ENCODE measurements at places on chromosomes 2 and 18.

DNA sequence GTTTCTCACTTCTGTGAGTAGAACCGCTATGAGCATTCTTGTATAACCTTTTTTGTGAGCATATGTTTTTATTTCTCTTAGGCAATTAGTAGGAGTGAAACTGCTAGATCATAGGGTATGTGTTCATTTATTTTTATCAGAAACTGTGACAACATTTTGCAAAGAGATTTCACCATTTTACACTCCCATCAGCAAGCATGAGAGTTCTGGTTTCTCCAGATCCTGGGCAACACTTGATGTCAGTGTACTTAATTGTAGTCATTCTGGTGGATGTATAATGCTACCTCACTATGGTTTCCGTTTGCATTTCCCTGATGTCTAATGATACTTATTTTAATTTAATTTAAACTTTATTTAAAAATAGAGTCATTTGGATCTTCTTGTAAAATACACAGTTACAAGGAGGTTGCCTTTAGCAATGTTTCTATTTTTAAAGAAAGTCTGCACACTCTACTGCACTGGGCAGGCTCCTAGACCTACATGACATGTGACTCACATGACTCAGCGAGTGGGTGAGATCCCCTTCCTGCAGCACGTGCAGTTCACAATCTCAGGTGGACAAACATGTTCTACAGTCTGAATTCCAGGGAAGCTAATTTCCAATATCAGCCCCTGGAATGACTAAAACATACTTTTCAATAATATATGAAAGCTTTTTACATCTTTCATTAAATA is 127.0 kb upstream of the BCL2L11 start:
- no peak for DNase-seq
- H3K27ac ChIP-seq, result no peak overlapping the region
- no peaks in the 10 kb centered on the region for H3K36me3 ChIP-seq
- peaks cover 6% of the 10 kb centered on the region for H3K4me1 ChIP-seq
- peaks cover 26% of the 10 kb centered on the region for H3K27me3 ChIP-seq
- H3K4me3 ChIP-seq, result no peak overlapping the region

GRCh38 chr18:3885209-3885792 is 435.3 kb downstream of the TGIF1 start:
- no peaks in the 10 kb centered on the region for H3K27me3 ChIP-seq
- no peak overlapping the region for H3K27ac ChIP-seq
- no peaks in the 10 kb centered on the region for H3K36me3 ChIP-seq
- H3K4me1 ChIP-seq, result no peaks in the 10 kb centered on the region

DNA sequence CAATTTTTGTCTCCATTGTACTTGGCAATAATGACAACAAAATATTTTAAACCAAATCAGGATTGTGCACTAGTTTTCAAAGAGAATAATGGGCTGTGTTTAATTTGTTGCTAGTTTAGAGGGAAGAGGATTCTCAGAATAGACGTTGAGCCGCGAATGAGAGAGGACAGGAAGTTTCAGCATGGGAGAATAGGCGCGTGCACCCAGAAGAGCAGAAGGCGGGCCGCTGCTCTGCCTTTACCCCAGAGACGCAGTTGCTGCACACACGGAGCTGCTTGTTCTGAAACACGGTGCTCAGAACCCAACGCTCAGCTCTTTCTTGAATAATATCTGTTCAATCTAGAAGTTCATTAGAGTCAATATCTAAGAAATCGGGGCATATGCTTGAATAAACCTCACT is 223.4 kb downstream of the MYT1L start:
- no peaks in the 10 kb centered on the region for H3K4me1 ChIP-seq
- no peak overlapping the region for H3K4me3 ChIP-seq
- H3K27me3 ChIP-seq, result peaks cover 10% of the 10 kb centered on the region
- DNase-seq, result no peak
- no peaks in the 10 kb centered on the region for H3K36me3 ChIP-seq

DNA sequence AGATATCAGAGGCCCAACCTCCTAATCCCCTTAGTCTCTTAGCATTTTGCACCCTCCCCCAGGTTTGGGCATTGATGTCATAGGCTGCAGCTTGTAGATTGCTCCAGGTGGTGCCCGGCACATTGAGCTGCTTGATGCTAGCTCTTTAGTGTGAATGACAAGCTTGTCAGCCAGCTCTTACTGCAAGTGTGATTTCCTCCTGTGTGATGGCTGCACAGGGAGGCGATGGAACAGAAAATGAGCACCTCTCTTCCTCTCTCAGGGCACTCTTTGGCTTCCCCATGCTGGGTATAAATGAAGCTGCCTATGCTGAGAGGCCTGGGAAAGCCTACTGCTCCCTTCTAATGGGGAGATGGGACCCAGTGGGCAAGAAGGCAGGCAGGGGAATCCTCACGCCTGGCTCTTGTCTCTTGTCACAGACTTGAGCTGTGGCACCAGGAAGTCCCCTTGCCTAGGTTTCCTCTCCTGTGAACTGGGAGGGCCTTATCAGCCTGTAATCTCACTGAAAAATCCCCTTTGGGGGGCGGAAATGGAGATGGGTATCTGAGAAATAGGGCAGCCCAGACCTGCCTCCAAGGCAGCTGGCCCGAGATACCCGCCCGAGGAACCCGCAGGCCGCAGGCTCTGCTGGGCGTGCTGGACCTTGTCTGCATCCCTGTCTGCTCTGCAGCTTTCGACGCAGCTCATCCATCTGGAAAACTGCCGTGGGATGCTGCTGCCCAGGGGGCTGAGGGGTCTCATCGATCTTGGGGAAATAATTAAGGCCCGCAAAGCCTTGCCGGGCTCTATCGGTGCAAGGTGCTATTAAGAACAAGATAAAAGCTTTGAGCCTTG is 163.5 kb upstream of the CXCR4 start:
- H3K27ac ChIP-seq, result no peak overlapping the region
- DNase-seq, result no peak
- H3K36me3 ChIP-seq, result no peaks in the 10 kb centered on the region
- H3K4me3 ChIP-seq, result no peak overlapping the region
- peaks cover 3% of the 10 kb centered on the region for H3K27me3 ChIP-seq

GRCh38 chr2:137806068-137806805 is 158.0 kb upstream of the HNMT start:
- no peak overlapping the region for H3K4me3 ChIP-seq
- no peak overlapping the region for H3K27ac ChIP-seq
- H3K4me1 ChIP-seq, result no peaks in the 10 kb centered on the region
- H3K36me3 ChIP-seq, result no peaks in the 10 kb centered on the region

DNA sequence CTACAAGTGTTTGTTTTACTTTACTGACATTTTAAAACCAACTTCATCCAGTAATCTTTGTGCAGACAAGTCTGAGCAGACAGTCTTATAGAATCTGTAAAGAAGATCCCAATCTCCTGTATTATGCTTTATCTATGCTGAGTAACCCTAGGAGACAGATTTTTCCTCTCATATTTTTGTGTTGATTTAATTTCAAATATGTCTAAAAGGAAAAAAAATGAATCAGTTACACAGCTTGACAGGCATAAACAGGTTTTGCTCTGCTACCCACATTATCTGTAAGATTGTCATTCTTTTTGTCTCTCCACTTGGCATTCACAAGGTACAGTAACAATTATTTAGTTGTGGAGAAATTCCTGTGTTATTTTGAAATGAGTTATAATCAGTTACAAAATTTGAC is 415.0 kb downstream of the NYAP2 start:
- no peaks in the 10 kb centered on the region for H3K36me3 ChIP-seq
- no peaks in the 10 kb centered on the region for H3K4me1 ChIP-seq
- no peaks in the 10 kb centered on the region for H3K27me3 ChIP-seq
- no peak overlapping the region for H3K4me3 ChIP-seq

DNA sequence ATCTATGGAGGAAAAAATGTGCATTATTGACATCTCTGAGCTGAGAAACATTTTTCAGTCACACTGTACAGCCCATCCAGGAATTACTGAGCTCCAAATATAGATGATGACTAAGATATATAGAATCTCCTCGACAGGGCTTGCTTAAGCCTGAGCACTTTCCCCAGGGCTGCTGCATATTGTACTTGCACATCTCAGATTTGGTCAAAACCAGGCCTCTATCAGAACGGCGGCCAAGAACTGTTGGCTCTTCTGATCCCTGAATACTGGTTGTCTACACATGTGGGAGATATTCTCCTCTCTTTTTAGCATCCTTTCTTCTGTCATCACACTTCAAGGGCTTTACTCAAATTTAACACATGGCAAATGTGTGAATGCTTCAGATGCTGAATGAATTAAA is 201.5 kb upstream of the SLC35G4 start:
- no peaks in the 10 kb centered on the region for H3K36me3 ChIP-seq
- H3K4me3 ChIP-seq, result no peak overlapping the region
- no peaks in the 10 kb centered on the region for H3K4me1 ChIP-seq
- H3K27me3 ChIP-seq, result no peaks in the 10 kb centered on the region
- no peak overlapping the region for H3K27ac ChIP-seq

DNA sequence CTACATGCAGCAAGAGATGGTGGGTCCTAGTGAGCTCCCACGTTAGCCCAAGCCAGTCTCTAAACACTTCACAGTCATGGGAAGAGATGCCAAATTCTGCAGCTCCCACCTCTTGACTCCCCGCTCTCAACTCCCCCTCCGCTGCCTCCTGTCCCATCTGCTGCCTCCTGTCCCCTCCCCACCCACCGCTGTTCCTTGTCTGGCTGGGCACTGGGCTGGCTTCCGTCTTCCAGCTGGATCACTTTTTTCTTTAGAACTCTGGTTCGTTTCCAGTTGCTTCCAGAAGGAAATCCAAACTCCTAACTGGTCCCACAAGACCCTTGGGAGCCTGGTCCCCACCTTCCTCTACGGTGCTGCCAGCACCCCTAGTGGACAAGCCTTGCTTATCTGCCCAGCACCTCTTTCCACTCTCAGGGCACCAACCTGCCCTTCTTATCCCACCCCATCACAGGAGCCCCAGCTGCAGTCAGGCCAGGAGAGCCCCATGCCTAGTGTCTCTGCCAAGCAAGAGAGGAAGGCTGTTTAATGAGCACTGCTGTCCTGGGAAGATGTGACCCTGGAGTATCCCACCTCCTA is 12.1 kb upstream of the TWIST2 start:
- no peak for DNase-seq
- H3K36me3 ChIP-seq, result no peaks in the 10 kb centered on the region
- no peaks in the 10 kb centered on the region for H3K4me1 ChIP-seq
- peaks cover 37% of the 10 kb centered on the region for H3K27me3 ChIP-seq
- H3K4me3 ChIP-seq, result no peak overlapping the region
- no peak overlapping the region for H3K27ac ChIP-seq

GRCh38 chr2:190847504-190848081 is 33.0 kb upstream of the GLS start:
- no peak overlapping the region for H3K4me3 ChIP-seq
- no peaks in the 10 kb centered on the region for H3K27me3 ChIP-seq
- DNase-seq, result no peak
- no peaks in the 10 kb centered on the region for H3K36me3 ChIP-seq

- DNase-seq, result no peak
- no peaks in the 10 kb centered on the region for H3K4me1 ChIP-seq
- no peaks in the 10 kb centered on the region for H3K36me3 ChIP-seq
- H3K4me3 ChIP-seq, result no peak overlapping the region
These were observed 1400.4 kb downstream of the SUCLG1 start for GRCh38 chr2:83058683-83059082.

All from suprapubic skin (tissue), 4 donors.